AG08396 (cell line): ENCODE measurements at places on chromosomes 12 and 14.

GRCh38 chr12:117718141-117718540 is 250.6 kb downstream of the KSR2 start:
- DNase-seq: no peak

DNA sequence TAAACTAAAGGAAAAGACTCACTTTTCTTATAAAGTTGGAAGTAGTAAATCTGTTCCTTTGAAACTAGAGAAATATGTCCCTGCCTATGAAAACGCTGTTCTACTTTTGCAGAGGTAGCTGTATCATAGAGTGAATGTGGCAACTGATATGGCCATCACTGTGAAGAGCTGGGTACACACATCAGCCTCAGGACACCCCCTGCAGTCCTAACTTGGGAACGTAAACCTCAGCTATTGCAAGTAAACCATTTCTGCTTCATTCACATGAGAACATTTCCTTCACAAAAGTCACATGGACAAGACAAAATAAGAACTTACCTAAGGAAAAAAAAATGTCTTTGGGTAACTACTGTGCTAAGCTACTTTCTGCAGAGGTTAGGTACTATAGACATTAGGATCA is 233.3 kb upstream of the PPFIA2 start:
- no peak for DNase-seq

GRCh38 chr12:20560935-20561334 is 134.2 kb upstream of the SLCO1C1 start:
- no peak for DNase-seq

DNA sequence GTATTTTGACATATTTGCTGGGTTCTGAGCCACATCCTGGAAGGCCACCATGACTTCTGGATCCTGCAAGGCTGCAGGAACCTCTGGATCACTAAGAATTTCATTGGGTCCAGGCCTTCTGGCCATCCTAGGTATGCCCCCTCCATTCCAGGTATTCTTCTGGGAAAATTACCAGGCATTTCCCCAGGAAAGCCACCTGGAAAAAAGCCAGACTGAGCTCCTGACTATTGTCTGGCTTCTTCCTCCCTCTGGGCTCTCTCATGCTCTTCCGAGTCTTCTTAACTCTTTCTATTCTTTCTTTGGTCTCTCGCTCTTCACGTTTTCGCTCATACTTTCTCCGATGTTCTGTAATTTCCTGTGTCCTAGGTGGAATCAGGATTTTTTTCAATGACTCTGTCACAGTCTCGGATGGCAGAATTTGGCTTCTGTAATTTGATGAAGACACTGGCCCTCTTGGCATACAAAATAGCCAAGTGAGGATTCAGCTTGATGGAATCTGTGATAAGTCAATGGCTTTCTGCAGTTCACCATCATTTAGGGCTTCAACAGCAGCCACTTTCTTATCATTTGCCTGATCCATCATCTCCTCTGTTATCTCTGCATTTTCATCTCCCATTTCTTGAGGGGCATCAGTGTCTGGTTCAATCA is 42.6 kb downstream of the ATP23 start:
- no peak for DNase-seq

- no peak for DNase-seq
Measured at GRCh38 chr14:104348741-104349140, 210.4 kb downstream of the KIF26A start.

DNA sequence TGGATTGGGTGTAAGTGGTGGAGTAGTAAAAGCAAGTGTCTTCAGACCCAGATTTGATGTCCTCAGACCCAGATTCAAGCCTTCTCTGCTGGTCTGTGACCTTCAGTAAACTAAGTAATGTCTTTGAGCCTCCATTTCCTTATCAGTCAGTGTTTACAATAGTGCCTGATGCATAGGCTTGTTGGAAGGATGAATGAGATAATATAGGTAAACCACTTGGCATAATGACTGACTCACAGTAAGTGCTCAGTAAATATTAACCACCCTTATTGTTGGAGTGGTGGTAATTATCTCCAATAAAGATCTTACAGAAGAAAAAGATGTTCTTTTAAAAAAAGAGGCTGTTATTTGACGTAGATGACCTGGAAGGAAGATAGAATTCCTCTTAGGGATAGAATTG is 86.2 kb downstream of the IGF1 start:
- no peak for DNase-seq

GRCh38 chr14:35438910-35439713 is 34.6 kb upstream of the NFKBIA start:
- DNase-seq: peak; percentile 24

DNA sequence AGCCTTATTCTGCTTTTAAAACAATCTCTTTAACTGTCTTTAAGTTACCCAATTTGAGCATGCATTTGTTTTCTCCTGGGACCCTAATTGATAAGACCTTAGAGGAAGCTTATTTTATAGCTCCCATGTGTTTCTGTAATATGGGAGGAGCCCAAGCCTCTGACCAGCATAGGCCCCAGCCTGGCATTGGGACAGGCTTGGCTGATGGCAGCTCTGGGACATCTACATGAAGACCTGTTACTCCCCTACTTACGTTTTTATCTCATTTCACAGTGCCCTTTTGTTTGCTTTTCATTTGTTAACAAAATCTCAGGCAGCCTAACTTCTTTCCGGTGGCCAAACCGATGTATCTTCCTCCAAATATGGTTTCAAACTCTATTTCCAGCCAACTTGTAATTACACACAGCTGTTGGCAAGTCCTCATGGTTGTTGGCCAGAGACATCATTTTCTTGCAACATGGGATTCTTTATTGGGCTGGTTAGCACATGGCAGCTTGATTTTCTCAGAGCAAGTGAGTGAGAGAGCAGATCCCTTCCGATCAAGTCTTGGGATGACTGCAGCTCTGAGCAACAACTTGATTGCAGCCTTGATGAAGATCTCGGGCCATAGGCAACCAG is 1117.5 kb downstream of the AACS start:
- no peak for DNase-seq

DNA sequence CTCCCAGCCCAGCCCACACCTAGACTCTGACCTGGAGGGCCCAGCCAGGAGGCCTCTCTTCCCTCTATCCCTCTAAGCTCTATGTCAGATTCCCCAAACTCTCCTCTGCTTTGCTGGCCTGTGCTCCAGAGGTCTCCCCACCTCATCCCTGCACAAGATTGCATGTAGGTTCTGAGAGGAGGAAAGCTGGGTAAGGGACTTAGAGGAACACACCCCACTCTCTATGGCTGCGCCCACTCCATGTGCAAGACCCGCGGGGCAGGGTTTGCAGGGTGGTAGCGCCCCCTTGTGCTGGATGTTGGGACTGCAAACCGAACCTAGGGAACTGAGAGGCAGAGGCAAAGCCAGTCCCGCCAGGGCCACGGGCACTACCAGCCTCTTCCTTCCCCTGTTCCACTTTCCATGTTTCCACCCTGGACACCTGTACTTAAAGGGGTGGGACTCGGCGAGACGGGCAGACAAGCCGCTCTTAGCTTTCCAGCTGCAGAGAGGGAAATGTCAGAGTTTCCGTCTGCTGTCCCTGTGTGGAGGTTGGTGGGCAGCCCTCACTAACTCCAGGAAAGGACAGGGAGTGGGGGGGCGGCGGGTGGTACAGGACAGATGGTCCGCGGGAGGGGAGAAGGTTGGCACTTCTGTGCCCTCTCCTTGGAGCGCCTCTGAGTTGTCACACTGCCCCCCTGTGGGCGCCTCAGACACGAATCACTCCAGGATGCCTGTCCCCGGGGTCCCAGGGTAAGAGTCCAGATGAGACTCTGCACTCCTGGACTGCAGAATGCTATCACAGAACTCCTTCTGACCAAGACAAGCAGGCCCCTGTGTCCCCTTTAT is 16.8 kb downstream of the MMP14 start:
- DNase-seq: peak; percentile 76

DNA sequence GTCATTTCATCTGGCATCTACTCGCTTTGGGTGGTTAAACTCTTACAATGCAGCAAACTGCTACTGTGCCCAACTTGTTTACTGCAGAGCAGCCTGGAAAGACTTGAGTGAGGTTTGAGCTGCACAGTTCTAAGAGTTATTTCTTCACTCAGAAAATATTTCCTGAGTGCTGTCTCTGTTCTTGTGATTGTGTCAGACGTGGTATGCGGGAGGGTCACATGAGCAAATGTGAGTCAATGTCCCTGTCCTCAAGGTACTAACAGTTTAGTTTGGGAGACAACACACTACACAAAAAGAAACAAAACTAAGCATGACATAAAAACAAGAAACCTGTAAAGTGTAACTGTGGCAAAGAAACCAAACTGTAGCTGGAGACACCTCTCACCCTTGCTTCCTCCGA is 32.4 kb downstream of the FLVCR2 start:
- no peak for DNase-seq
